Osteocyte (in vitro differentiated cells): ENCODE measurements at places on chromosomes 5 and 9.
A peak's percentile ranks its signal among the peaks of the same experiment; 100 is the strongest.

- DNase-seq, result no peak
Measured at GRCh38 chr9:111634860-111635259, 3.7 kb downstream of the DNAJC25 start.

GRCh38 chr5:124034963-124035362 lies 523.0 kb downstream of the CSNK1G3 start:
- DNase-seq, result no peak

GRCh38 chr9:95101326-95101725 lies 216.2 kb downstream of the FANCC start:
- DNase-seq, result no peak

GRCh38 chr5:172133359-172134029 lies 54.5 kb downstream of the STK10 start:
- no peak for DNase-seq

GRCh38 chr9:95634536-95634935 lies 117.8 kb upstream of the PTCH1 start:
- peak; percentile 63 for DNase-seq

DNA sequence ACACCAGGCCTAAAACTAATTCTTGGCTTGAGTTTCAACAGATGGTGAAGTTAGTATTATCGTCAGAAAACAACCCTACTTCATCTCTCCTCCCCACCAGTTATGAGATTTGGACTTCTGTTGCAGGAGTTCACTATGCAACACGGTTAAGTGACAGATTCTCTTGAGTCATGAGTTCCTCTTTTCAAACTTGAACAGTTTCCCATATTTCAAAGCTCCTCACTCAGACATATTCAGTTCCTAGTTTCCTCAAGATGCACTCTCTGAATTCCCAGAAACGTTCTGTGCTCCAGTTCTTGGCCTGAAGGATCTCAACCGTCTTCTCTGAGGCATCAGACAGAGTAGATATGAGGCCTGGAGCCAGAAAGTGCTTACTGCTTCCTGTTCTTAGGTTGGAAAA lies 7.3 kb upstream of the PTGER4 start:
- DNase-seq, result no peak

- no peak for DNase-seq
Measured at GRCh38 chr5:15734058-15734457, 234.1 kb downstream of the FBXL7 start.

DNA sequence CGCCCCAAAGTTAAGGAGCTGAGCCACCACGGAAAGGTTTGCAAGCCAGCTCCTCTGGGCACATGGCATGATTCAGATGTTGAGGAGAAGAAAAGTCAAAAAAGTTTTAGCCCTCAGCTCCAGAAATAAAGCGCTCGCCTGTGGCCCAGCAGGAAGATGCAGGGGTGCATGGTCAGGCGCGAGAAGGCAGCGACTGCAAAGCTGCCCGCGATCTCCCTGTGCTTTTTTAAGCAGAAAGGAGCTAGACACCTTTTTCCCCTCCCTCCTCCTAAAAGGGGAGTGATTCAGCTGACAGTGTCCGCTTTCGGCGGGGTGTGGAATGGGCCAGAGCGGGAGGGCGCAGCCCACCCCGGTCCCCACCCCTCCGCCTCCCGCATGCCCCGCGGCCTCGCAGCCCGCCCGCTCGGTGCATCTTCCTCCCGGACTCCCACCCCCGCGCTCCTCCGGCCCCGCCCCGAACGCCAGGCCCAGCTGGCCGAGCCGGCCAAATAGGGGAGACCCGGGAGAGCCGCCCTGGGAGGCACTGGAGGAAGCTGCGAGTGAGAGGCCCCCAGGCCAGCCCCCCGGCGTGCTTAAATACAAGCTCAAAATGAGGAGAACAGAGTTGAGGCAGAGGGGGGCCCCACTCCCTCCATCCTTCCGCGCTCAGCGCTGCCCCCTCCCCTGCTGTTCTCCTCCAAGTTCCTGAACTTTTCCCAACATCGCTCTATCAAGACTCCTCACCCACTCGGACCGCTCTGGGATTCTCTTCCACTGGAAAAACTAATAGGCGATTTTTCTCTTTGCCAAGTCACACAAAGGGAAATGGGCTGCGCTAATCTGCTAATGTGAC lies at the start of gene ADAMTS12:
Gene ADAMTS12, minus strand, starts transcription at position 203 of the 832 bp plus-strand sequence. Its CDS starts 134 bp downstream, at position 69.
- peak; percentile 86 for DNase-seq
